ENCODE measurements at places on chromosomes 16 and 17. TPM values are rescaled to one million over a fixed set of nuclear protein-coding genes. Genes with fewer than 3 reads are reported as not detected.

GRCh38 chr17:68291836-68292688, 767 bp downstream of the ARSG start:
- DNase-seq, result peak; percentile 66

DNA sequence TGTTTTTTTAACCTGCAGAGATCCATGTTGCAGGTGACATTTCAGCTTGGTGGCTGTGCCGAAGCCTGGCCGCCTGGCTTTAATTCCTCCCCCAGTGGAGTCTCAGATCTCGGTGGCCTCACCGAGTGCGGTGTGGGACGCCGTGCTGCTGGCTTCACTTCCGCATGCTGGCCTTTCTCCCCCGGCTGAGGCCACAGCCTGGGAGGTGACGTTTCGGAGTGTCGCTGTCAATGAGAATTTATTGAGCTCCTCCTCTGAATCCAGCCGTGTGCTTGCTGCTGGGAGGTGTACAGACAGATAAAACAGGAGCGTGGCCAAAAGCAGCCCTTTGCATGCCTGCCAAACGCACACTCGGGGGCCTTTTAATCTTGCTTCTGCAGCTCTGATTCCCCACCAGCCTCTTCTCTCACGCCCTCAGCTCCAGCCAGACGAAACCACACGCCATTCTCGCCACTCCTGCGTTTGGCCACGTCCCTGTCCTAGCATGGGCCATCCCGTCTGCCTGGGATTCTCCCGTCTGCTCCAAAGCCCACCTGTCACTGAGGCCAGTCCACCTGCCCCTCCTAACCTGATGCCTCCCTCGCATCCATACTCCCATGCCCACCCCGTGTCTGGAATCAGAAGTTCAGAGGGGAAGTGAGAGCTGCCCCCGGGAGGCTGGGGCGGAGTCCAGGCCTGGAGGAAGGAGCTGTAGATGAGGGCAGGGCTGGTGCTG, 3.6 kb downstream of the GSE1 start:
- no peak for DNase-seq

GRCh38 chr17:8630227-8630801, at the start of gene MYH10:
Gene MYH10 (minus strand): TSS chr17:8630725. CDS start chr17:8623246, 7,479 bp downstream.
- DNase-seq, result no peak

- DNase-seq, result no peak
Measured at GRCh38 chr16:88613911-88614817, 24.2 kb upstream of the IL17C start.

Gene USP7
- 50.2 TPM for total RNA-seq

Gene GAS2L2
- under 0.01 TPM for total RNA-seq

Data from lung microvascular endothelial cell (primary cell).